ENCODE measurements at places on chromosomes 16 and 17. TPM values are rescaled to one million over a fixed set of nuclear protein-coding genes. Genes with fewer than 3 reads are reported as not detected.
A peak's percentile ranks its signal among the peaks of the same experiment; 100 is the strongest.

DNA sequence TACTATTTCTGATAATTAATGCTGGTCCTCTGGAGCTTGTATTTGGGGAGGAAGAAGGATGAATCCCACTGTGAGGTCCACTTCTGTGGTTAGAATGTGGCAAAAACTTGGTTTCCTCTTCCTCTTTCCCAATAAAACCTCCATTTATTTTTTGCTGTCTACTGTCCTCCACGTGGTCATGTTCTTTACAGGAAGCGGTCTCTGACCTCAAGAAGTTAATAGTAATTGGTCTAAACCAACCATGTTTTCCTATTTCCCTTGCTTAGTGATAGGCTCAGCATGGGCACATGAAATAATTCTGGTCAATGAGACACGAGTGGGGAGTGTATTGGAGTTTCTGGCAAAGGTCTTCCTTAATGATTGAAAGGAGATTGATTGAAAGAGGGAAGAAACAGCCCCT lies 33.9 kb downstream of the CHP2 start:
- DNase-seq = no peak

Gene NECAB2
- total RNA-seq = 0.10 TPM

- no peak for DNase-seq
These were observed 42.2 kb upstream of the GSE1 start for GRCh38 chr16:85570735-85571562.

GRCh38 chr17:39972271-39972670 lies 8.3 kb upstream of the PSMD3 start:
- no peak for DNase-seq

- peak; percentile 64 for DNase-seq
These were observed 88.0 kb downstream of the LITAF start for GRCh38 chr16:11498683-11499082.

Gene ACSM3
- total RNA-seq = 19.2 TPM

- DNase-seq = peak; percentile 94
These were observed 112.0 kb upstream of the SMURF2 start for GRCh38 chr17:64773836-64774761.

Gene KCNH6
- not detected for total RNA-seq

- peak; percentile 26 for DNase-seq
These were observed 26.9 kb downstream of the RGS9 start for GRCh38 chr17:65163990-65164495.

DNA sequence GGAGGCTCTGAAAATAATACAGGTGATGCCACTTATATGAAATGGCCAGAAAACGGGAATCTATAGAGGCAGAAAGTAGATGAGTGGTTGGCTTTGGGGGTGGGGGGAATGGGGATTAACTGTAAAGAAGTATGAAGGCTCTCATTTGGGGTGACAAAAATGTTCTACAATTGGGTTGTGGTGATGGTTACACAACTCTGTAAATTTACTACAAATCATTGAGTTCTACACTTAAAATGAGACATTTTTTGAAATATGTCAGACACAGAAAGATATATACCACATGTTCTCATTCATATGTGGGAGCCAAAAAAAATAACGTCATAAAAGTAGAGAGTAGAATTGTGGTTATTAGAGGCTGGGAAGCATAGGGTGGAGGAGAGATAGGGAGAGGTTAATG lies 25.7 kb downstream of the ARHGAP17 start:
- DNase-seq = no peak

- peak; percentile 92 for DNase-seq
These were observed 26.3 kb downstream of the CEP112 start for GRCh38 chr17:66165537-66166123.

Gene ZNF469
- 0.33 TPM for total RNA-seq

- no peak for DNase-seq
These were observed 257.7 kb upstream of the PMFBP1 start for GRCh38 chr16:72429671-72430081.

DNA sequence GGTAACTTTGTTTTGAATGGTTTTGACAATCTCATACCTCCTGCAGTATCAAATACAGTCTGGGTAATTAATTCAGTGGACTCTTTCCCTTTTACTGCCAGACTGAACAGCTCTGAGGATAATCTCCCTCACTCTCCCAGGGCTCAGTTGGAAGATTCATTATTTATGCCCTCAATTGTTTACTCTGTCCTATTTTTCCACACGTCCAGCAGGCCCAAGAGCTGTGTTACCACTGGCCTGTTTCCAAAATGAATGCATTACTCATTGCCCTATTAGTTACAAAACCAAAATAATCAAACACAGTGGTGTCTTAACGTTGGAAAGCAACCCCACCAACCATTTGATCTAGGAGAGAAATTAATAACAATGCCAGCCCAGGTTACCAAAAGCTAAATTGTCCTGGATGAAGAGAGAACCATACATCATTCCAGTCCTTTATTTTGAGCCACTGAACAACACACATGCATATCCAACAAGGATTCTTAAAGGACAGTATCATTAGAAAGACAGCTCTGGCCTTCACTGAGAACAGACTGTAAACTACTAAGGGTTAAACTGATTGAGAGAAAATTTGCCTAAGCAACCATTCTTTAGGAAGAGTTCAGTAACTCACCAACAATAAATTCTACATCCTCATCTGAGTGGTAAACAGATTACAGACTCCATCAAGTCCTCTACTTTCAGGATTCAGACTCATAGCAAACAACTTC lies 34.5 kb downstream of the FAM222B start:
- peak; percentile 64 for DNase-seq

Gene ASIC2
- not detected for total RNA-seq

GRCh38 chr17:43873815-43874214 lies 26.8 kb downstream of the CD300LG start:
- no peak for DNase-seq

- DNase-seq = no peak
These were observed 47.0 kb downstream of the TMC6 start for GRCh38 chr17:78081551-78081950.

GRCh38 chr17:44738214-44738906 lies 20.4 kb upstream of the ADAM11 start:
- DNase-seq = no peak

GRCh38 chr17:13513039-13513405 lies 88.7 kb downstream of the HS3ST3A1 start:
- DNase-seq = no peak

- DNase-seq = no peak
These were observed 1.3 kb downstream of the RAB40B start for GRCh38 chr17:82696916-82697807.

Measured in HT-29 (cell line).